Activated T-cell treated with anti-CD3 and anti-CD28 coated beads, Interleukin-2, amount 50 U/mL, for 4 hours (primary cell): ENCODE measurements at places on chromosomes 1 and 21. TPM values are rescaled to one million over a fixed set of nuclear protein-coding genes. Genes with fewer than 3 reads are reported as not detected.

DMRTA2 gene
- not detected for total RNA-seq

GRCh38 chr1:103783944-103784377, 34.3 kb downstream of the AMY1C start:
- no peak for DNase-seq

GRCh38 chr1:199510314-199510713, 517.2 kb upstream of the NR5A2 start:
- DNase-seq: no peak

DNA sequence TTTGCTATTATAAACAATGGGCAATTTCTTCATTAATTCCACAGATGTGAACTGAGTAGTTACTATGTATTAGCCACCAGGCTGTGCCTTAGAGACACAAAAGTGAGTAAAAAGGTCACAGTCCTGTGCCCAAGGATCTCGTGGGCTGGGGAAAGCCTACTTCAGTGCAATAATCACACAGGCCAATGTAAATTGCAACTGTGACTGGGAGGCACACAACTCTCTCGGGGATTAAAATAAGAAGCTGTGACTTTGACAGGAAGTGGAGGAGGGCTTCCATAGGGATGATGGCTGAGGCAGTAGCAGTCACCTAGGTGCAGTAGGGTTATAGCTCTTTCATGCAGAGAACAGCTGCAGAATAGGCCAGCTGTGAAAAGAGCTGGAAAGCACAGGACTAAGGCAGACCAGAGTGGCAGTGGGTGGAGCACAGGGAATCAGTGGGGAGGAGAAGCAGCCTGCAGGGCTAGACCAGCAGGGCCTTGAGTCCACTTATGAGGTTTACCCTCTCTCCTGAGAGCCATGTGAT, 121.9 kb downstream of the MAB21L3 start:
- DNase-seq: no peak

- no peak for DNase-seq
Observed at GRCh38 chr1:230696722-230697437, 17.0 kb downstream of the AGT start.

GRCh38 chr1:1979482-1980165, 24.0 kb downstream of the CFAP74 start:
- no peak for DNase-seq

DNA sequence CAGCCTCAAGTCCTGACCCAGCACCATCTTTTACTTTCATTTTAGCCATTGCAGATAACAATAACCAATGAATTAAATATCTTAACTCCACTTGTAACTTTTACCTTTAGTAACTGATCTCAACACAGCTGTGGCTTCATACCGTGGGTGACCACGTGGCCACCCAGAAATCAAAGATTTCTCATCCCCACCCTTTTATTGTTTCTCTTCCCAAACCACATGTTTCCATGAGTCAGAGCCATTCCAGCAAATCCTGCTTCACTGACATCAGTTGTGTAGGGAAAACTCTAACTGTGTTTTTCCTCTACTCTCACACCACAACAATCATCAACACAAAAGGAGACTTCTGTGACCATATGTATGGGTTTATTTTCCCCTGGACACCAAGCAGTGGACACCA, 25.1 kb upstream of the BRDT start:
- no peak for DNase-seq
